ENCODE measurements at places on chromosomes 3 and 15.

DNA sequence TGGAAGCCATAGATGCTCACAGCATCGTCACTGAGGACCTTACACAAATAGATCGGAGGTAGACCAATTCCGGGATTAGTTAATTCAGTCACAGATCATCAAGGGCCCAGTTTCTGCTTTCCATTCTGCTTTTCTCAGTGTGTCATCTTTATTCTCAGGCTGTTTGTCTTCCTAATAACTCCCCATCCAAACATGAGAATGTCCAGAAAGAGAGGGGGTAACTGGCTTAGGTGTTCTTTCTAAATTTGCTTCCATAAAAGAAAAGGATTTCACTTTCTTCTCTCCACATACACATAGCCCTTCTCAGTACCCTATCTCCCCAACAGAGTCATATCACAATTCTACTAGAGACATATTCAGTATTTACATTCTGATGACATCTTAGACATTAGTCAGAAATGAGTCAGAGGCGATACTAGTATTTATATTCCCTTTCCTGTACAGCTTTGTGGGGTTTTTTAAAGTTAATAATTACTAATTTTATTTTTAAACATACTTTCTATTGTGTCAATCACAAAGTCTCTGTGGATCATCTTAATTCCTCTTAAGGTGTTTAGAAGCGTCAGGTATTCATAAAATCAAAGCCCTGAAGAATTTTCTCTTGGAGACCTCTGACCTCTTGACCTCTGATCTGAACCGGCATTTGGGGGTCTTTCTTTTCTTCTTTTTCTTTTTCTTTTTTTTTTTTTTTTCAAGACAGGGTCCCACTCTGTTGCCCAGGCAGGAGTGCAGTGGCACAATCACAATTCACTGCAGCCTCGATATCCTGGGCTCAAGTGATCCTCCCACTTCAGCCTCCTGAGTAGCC, 24.3 kb upstream of the IL12A start:
- no peak for DNase-seq

DNA sequence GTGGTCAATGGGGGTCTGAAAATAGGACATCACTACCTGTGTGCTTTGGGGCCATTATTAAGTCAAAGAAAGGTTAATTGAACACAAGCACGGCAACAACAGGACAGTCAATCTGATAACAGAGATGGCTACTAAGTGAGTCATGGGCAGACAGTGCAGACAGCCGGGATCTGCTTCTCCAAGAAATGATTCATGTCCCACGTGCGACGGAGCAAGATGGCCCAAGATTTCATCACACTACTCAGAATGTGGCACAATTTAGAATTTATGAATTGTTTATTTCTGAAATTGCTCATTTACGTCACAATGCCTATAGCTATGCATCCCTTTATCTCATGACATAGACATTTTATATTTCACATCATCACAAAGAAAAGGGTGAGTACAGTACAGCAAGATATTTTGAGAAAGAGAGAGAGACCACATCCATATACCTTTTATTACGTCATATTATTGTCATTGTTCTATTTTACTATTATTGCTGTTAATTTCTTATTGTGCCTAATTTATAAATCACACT, 770.6 kb upstream of the NR2F2 start:
- DNase-seq, result no peak

DNA sequence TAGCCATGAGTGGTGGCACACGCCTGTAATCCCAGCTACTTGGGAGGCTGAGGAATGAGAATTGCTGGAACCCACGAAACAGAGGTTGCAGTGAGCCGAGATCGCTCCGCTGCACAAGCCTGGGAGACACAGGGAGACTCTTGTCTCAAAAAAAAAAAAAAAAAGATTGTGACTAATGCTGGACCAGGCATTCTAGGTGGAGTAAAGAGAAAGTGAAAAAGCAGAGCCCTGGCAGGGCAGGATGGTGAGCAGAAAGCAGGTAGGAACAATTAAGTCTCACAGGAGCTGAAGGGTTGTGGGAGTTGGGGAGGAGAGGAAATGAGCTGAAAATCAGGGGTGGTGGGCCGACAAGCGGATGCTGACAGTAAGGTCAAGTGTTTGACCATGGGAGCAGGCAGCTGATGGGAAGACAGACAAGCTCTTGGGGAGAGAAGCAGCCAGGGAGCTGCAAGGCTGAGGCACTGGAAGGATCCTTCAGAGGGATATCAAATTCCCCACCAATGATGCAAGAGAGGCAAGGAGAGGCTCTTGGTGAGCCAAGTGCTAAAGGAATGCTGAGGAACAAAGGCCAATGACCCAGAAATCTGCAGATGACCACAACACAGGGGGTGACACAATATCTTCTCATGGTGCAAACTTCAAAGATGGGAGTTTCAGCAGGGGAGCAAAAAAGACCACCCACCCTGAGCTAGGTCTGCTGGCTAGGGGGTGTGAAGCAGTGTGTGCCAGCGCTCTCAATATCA, 251.1 kb downstream of the ULK4 start:
- no peak for DNase-seq

- DNase-seq, result no peak
These were observed 154.3 kb downstream of the PLCL2 start for GRCh38 chr3:17038900-17039553.

DNA sequence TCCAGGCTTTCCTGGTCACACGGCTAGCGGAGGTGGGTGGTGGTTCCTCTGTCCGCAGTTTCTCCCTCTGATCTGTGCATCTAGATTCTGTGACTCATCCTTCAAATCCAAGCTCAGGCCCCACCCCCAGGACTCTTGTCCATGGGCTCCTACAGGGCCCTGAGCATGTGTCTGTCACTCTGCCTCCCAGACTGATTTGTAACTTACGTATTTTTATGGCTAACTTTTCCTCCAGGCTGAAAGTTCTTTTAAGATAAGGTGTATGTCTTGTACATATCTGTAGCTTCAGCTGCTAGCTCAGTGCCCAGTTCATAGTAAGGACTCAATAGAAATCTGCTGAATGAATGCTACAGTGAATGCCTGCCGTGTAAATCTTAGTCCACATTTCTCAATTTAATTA, 8.0 kb downstream of the ESYT3 start:
- DNase-seq, result no peak

DNA sequence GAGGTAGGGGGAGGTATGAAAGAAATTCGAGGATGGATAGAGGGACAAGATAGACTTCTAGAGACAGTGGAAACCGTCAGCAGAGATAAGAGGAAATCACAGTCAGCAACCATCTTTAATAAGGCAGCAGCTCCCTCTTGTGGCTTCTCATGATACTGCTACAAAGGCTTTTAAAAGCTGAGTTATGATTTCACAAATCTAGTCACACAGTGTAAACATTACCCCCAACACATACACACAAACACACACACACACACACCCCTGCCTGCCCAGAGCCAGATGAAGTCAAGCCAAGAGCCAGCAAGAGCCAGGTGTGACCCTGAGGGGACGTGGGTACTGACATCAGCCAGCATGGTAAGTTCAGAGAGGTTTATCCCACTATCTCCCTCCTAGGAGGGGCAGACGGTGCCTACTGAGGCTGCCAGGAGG, 18.9 kb upstream of the TGM5 start:
- peak; percentile 38 for DNase-seq

GRCh38 chr3:46895761-46896160, 18.2 kb downstream of the PTH1R start:
- DNase-seq, result no peak

DNA sequence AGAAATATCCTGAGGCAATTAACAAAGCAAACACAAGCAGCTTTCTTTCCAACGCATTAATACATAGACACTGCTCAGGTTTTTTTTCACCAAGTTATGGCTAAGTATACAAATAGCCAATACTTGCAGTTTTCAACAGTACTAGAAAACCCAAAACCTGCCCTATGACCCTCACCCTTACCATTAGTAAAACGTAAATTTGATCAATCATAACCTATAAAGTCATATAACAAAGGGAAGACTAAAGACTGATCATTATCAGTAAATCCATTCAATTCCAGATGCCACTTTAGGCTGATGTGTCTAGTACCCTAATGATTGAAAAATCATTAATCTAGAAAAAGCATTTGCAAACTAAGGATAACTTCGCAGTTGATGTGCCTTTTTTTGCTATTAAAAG, 3.2 kb downstream of the SERP1 start:
- no peak for DNase-seq

DNA sequence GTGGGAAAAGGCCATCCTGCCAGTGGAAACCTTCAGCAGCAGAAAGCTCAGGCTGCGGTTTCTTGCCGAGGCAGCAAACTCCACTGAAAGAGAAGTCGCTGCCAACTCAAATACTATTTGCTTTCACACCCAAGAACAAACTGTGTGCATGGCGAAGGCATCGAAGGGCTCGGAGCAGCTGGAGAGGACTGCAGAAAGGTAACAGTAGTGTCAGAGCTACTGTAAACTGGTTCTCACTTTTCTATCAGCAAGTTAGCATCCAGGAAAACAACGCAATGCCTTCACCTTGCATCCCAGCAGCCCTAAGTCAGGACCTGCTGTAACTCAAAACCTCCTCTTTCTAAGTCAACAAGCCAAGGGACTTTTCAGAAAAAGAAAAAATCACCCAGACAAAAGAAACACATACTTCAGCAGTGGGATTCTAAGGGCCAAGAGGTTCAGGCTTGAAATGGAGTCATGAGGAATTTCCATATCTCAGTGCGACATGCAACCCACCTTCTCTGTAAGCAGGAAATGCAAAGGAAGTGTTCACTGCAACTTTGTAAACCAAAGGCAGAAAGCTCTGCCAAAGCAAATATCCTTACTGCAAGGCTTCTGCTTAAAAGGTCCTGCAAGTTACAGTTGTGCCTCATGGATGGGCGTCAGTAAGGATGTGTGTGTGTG, 193.5 kb downstream of the FOXP1 start:
- peak; percentile 19 for DNase-seq

GRCh38 chr3:100563652-100564211, 45.7 kb upstream of the ADGRG7 start:
- DNase-seq, result no peak

GRCh38 chr15:80948651-80949292, 40.8 kb downstream of the MESD start:
- no peak for DNase-seq

- DNase-seq, result no peak
These were observed 97.7 kb upstream of the CHRNA7 start for GRCh38 chr15:31932576-31932975.

DNA sequence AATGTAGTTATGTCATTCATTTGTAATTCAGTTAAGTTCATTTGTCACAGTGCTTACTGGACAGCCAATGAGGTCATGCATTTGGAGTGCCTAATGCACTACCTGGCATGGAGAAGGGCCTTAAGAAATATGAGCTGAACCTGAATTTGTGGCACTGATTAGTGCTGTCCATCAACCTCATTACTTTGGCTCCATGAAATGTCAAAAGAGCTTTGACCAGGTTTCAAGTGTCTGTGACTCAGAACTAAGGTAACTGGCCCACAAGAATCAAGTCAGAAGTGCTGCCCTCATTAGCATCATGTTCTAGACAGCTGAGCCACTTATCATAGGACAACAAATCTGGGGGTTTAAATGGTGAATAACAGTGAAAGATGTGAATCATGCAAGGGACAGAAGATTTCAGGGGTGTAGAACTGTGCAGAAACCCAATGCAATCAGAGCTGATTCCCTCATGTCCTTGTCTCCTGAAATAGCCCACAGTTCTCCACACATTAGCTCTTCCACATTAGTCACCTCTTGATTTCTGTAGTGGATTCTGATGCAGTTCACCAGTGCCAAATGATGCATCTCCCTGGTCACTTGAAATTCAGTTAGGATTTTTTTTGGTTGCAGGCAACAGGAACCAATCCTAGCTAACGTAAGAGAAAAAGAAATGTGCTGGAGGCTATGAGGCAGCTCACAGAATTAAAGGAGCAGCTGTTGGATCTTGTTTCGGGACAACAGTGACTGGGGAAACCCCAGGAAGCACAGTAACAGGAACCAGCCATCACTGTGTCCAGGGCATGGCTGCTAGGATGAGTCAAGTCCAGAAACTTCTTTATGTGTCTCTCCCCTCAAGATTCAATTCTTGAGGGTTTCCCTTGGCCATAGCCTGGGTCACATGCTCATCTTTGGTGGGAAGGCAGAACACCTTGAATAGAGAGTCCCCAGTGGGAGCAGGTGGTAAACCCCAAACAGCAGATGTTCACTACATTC, 38.7 kb downstream of the CHST2 start:
- DNase-seq, result no peak

DNA sequence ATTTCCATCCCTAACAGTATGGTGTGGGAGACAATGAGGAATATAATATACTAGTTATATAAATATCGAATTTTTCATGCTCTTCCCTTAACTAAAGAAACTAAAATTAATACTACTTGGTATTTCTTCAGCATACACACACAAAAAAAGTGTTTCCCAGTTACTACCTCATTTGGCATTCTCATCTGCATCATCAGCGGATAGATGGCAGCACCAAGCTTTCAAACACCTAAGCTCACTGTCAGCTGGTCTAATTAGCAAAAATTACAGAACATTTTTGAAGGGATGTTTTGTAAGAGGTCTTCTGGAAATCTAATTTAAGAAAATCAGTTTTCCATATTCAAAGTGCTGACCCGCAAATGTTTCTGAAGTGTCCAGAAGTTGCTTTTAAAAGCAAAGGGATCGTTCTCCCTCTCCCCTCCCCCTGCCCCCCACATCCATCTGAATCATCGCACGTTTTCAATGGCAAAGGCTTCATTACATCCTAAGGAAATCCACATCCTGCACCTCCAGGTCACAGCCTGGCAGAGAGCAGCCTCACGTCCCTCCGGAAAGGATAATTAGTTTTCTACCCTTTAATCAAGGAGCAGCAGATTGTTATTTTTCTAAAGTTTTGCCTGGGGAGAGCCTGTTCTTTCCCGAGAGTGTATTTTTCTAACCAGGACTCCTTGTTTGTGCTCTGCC, 86.1 kb upstream of the SPATA12 start:
- no peak for DNase-seq

GRCh38 chr15:68713874-68714273, 106.8 kb downstream of the ANP32A start:
- no peak for DNase-seq

GRCh38 chr3:49030321-49030720, 1.1 kb upstream of the IMPDH2 start:
- no peak for DNase-seq

GRCh38 chr3:155192957-155193746, 100.3 kb downstream of the STRIT1 start:
- DNase-seq, result no peak

- DNase-seq, result no peak
These were observed 95.8 kb upstream of the SNRPN start for GRCh38 chr15:24858737-24859601.

All from T-cell (primary cell).